Activated CD8-positive, alpha-beta memory T cell treated with anti-CD3 and anti-CD28 coated beads, Interleukin-2, amount 50 U/mL, for 4 hours (primary cell): ENCODE measurements at places on chromosomes 5 and 9.

DNA sequence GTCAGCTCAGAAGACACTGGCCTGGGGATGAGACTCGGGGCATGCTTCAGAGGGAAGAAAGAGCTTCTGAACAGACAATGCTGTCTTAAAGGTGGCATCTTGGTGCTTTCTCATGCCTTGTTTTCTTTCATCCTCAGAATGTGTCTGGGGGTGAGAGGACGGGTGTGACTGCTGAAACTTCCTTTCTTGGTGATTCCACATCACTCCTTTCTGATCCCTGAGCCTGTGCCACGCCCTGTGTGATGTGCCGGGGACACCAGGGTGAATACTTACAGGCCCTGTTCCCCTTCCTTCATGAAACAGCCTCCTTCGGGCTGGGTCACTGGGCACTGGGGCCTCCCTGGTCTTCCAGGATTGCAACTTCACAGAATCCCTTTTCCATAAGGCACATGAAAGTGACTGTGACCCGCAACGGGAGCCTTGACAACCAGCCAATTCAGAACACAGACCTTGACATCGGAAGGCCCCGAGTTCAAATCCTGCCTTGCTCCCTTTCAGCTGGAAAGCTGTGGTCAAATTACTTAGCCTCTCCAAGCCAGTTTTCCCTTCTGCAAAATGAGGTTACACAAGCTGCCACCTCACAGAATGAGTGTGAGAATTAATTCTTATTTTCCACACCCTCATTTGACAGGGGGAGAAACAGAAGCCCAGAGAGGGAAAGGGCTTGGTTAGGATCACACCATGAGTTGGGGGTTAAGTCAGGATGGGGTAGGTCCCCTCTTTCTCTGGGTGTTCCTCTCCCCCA is 44.1 kb upstream of the IL17B start:
- DNase-seq, result no peak

- no peak for DNase-seq
Measured at GRCh38 chr5:172163346-172163745, 24.7 kb downstream of the STK10 start.

GRCh38 chr5:146647656-146648199 is 131.7 kb upstream of the GPR151 start:
- DNase-seq, result no peak

- no peak for DNase-seq
Measured at GRCh38 chr9:13811876-13812275, 502.1 kb downstream of the NFIB start.

DNA sequence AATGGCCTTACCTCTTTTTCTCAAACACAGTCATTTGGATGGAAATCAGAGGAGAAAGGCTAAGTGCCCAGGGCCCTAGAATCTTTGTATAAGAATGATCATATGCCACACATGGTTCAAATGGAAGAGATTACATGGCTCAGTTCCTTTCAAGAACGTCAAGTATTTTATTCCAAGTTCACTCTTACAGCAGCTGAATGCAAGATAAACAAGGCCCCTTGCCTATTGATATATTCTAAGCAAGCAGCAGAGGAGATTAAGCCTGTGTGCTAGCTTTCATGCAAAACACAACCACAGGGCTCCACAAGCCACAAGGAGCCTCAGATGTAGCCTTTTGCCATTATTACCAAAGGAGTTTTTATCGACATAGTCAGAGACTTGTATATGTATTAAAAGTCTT is 55.3 kb upstream of the SLCO6A1 start:
- no peak for DNase-seq

DNA sequence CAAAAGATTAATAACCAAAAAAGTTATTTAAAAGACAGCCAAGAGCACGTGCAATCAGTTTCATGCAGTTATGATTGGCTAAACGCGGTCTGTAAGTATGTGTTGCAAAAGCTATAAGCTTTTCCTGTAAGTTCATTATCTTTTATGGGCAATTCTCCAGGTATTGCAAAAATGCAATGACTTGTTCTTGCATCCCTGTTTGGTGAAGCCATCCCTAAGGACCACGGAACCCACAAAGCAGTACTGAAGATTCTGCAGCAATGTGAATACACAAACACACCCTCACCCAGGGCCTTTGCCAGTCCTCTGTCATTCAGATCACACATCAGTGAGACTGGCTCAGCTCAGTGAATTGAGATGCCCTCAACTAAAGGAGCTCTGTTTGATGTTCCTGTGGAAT is 11.4 kb downstream of the GCNT4 start:
- no peak for DNase-seq
